ENCODE measurements at places on chromosomes 7 and 10.

DNA sequence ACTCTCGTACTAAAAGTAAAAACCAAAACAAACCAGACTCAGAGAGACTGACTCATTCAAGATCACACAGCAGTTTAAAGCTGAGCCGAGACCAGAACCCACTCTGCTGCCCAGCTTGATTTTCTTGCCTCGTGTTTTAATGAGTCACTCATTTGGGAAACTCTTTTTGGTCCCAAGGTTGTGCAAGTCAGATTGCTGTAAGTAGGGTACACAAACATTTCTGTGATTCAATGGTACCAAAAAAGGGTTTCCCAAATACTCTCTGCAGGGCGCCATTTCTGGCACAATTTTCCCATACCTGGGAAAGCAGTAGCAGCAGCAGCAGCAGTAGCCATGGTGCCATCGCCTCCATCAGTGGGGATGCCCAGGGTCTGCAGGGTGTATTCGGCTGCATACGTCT, 69.9 kb downstream of the ASAH2B start:
- DNase-seq: no peak

GRCh38 chr7:18978108-18978495, 139.3 kb downstream of the TWIST1 start:
- no peak for DNase-seq

DNA sequence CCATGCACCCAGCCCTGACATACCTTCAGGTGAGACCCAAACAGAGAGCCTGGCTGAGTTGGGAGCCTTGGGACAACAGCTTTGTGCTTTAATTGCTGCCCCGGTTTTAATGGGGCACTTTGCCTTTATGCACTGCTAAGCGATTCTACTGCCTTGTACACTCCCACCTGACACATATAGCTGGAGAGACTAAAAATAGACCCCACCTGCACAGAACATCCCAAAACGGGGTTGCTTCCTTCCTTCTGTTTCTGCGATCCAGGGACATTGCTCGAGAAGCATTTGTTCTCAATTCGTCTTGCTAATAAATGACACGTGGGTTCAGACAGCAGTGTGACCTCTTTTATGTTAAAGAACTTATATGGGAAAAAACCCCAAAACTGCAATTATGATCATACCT, 258.8 kb upstream of the MYO3A start:
- no peak for DNase-seq

DNA sequence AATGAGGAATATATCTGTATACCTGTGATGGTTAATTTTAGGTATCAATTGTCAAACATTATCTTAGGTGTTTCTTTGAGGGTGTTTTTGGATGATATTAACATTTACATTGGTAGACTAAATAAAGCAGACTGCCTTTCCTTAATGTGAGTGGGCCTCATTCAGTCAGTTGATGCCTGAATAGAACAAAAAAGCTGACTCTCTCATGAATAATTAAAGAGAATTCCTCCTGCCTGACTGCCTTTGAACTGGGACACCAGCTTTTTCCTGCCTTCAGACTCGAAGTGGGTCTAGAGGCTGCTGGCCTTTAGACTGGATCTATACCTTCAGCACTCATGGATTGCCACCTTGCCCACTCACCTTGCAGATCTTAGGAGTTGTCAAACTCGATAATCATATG, 117.9 kb upstream of the TMEM168 start:
- no peak for DNase-seq

DNA sequence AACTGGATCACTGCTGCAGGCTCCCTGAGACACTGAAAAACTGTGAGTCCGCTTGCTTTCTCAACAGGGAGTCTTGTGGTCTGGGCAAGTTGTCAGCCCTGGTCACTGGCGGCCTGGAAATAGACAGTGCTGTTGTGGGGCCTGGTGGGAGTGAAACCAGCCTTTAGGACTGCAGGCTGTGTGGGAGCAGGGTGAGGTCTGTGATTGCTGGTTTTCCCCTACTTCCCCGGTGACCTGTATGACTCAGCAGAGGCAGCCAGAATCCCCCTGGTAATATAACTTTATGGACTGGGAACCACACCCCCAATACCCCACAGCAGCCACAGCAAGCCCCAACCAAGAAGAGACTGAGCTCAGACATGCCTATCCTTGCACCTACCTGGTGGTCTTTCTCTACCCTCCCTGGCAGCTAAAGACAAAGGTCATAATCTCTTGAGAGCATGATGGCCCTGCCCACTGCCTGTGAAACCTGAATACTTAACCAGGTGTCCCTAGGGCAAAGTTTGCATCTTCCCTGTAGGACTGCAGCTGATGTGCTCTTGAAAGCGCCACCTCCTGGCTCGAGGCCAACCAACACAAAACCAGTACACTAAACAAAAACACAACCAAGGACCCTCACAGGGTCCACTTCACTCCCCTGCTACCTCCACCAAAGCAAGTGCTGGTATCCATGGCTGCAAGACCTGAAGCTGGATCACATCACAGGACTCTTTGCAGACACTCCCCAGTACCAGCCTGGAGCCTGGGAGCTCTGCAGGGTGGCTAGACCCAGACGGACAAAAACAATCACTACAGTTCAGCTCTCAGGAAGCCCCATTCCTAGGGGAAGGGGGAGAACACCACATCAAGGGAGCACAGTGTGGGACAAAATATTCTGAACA, 7.2 kb upstream of the ADAM22 start:
- no peak for DNase-seq

DNA sequence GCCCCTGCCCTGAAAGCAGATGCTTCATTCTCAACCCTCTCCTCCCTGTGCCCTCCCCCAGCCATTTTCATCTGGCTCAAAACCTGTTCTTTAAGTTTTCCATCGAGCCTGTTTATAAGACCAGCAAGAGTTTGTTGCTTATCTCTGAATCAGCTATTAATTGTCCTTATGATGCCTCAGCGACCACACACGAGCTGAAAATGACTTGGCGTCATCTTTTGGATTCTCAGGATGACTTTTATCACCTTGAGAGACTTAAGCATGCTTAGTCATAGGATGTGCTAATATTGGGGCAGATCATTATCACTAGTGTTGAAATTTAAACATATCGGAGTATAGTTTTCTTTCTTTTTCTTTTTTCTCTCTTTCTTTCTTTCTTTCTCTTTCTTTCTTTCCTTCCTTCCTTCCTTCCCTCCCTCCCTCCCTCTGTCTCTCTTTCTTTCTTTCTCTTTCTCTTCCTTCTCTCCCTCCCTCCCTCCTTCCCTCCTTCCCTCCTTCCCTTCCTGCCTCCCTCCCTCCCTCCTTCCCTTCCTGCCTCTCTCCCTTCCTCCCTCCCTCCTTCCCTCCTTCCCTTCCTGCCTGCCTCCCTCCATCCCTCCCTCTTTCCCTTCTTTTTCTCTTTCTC, 184.5 kb downstream of the PHTF2 start:
- no peak for DNase-seq

DNA sequence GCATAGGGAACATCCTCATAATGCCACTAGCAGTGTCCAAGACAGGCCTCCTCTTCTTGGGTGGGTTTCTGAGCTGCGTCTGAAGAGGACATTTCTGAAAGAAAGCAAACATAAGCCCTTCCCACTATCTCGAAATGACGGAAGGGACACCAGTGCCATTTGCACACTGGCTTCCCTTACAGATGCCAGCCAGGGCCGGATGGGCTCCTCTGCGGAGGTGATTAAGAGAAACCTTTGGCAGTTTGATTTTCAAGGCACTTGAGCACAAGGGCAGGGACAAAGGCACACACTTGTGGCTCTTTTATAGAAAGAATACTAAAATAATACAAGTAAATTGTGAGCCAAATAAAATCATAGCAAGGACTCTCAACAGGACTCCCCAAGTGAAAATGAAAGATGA, 106.6 kb upstream of the CELF2 start:
- no peak for DNase-seq

- DNase-seq: no peak
Measured at GRCh38 chr7:16675277-16675676, 29.3 kb downstream of the BZW2 start.

GRCh38 chr7:50369143-50370026, 64.9 kb downstream of the IKZF1 start:
- no peak for DNase-seq

DNA sequence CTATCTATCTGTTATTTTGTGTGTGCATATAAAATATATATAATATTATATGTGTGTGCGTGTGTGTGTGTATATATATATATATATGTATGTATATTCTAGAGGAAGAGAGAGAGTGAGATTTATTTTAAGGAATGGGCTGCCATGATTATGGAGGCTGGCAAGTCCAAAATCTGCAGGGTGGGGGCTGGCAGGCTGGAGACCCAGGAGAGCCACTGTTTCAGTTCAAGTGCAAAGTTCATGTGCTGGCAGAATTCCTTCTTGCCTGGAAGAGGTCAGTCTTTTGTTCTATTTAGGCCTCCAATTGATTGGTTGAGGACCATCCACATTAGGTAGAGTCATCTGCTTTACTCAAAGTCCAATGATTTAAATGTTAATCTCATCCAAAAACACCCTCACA, 42.3 kb upstream of the GARS1 start:
- DNase-seq: no peak

DNA sequence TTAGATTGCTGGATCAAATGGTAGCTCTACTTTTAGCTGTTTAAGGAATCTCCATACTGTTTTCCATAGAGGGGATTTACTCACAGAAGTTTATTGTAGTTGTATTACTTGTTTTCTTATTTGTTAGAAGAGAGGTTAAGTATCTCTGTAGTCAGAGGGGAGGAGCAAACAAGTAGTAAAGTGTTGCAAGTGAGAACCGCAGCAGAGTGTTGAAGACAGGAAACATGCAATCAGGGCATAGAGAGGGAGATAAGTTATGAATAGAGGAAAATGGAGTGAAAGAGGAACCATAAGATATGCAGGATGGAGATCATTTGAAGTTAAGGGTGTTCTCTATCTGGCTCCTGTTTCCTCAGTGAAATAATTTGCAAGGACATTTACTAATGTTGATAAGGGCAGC, 331.4 kb upstream of the TMEM229A start:
- no peak for DNase-seq

DNA sequence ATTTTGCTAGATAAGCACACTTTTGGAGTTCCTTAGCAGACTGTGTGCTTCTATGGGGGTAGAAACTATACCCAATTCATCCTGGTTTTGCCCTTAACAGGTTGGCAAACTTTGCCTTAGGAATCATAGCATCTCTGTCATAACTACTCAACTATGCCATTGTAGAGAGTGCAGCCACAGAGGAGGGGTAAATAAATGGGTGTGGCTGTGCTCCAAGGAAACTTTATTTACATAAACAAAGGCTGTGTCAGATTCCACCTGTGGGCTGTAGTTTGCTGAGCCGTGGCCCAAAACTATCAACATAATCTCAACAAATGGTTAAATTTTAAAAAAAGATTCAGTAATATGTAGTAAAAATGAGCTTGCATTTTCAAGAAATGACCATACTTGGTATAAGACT, 51.6 kb upstream of the LAMB1 start:
- DNase-seq: no peak

DNA sequence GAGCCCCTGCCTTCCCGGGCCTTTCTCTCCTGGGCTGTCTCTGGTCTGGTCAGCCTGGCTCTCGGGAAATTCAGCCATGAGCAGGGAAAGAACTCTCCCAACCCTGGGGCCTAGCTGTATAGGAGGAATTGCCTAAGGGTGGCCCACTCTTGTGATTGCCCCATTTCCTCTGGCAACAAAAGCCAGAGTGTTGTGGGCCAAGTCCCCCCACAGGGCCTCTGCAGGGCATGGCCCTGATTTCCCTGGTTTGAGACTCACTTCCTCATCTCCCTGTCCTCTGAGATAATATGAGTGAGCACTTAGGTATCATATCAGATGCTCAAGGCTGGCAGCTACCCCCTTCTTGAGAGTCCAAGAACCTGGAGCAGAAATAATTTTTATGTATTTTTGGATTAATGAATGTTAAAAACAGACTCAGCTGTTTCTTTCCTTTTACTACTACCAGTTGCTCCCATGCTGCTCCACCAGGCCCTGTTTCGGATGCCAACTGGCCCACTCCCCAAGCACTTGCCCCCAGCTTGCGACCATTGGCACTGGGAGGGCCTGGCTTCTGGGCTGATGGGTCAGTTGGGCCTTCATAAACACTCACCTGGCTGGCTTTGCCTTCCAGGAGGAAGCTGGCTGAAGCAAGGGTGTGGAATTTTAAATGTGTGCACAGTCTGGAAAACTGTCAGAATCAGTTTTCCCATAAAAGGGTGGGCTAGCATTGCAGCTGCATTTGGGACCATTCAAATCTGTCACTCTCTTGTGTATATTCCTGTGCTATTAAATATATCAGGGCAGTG, 11.4 kb downstream of the IRF5 start:
- DNase-seq: no peak

DNA sequence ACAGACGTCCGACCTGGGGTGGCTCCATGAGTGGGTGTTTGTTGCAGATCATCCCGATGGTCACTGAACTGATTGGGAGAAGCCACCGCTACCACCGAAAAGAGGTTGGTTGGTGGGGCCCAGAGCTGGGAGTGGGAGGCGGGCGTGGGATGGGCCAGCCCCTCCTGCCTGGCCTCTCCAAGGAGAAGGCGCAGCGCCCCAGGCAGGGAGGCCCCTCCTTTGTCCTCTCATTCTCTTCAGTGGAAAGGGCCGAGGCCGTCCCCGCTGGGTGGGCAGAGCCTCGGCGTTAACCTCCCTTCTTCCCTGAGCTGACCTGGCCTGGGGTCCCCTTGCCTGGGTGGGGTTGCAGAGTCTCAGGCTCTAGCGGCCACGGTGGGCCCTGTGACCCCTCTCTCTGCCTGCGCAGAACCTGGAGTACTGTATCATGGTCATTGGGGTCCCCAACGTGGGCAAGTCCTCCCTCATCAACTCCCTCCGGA, 5.2 kb downstream of the MTG1 start:
- DNase-seq: no peak

DNA sequence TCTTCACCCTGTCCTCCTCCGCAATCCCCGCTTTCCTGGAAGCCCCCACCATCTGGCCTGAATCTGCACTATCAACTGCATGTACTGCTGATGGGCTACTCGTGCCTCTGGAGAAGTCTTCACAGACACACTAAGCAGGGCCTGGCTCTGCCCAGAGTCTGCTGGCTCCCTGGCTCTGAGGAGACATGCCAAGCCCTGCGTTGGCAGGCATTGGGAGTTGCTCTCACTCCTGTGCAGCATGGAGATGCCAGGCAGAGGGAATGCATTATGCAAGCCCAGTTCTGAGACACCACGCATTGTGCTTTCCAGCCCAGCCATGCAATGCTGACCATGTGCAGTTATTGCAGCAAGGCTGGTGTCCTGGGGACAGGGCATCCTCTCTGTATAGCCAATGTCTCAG, 314.6 kb downstream of the CXCL12 start:
- no peak for DNase-seq

- no peak for DNase-seq
Measured at GRCh38 chr10:1120306-1120705, 64.1 kb downstream of the WDR37 start.

GRCh38 chr7:23235813-23236221, 10.8 kb upstream of the GPNMB start:
- no peak for DNase-seq

DNA sequence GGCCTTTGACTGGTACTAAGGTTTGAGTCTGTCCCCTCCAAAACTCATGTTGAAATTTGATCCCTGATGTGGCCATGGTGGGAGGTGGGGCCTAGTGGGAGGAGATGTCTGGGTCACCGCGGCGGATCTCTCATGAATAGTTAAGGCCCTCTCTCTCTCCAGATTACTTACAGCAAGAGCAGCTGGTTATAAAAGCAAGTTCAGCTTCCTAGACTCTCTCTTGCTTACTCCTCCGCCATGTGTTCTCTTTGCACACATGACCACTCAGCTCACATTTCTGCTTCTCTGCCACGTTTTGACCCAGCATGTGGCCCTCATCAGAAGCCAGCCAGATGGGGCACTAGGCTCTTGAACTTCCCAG, 29.9 kb upstream of the ZMIZ1 start:
- DNase-seq: no peak

All from stimulated activated CD8-positive, alpha-beta memory T cell treated with anti-CD3 and anti-CD28 coated beads, Interleukin-7, amount 100 ng/mL, for 48 hours (primary cell).